ENCODE measurements at places on chromosomes 5 and 9. TPM values are rescaled to one million over a fixed set of nuclear protein-coding genes. Genes with fewer than 3 reads are reported as not detected.

The DND1 gene
- total RNA-seq = 0.43 TPM

The GOLM1 gene
- 87.0 TPM for total RNA-seq

The TMEM215 gene
- total RNA-seq = not detected

The CCNO gene
- 0.13 TPM for total RNA-seq

The PCDHGA4 gene
- 2.2 TPM for total RNA-seq

The INSL4 gene
- total RNA-seq = not detected

The DENND4C gene
- total RNA-seq = 114 TPM

The SPINK4 gene
- total RNA-seq = not detected

The ORM2 gene
- not detected for total RNA-seq

The NXNL2 gene
- total RNA-seq = not detected

The ABO gene
- total RNA-seq = 0.22 TPM

The TRMO gene
- total RNA-seq = 14.8 TPM

The POU5F2 gene
- total RNA-seq = 3.9 TPM

The FGF1 gene
- 0.07 TPM for total RNA-seq

The PCDH12 gene
- total RNA-seq = 35.1 TPM

The SPATA31A3 gene
- not detected for total RNA-seq

The IL3 gene
- total RNA-seq = not detected

The FER gene
- total RNA-seq = 37.9 TPM

The FOXD4L4 gene
- total RNA-seq = 0.29 TPM

The SLCO6A1 gene
- total RNA-seq = not detected

The SERF1A gene
- total RNA-seq = 15.4 TPM

The ISOC1 gene
- 24.8 TPM for total RNA-seq

The SLC34A1 gene
- total RNA-seq = not detected

The SLC34A3 gene
- total RNA-seq = not detected

The IGIP gene
- total RNA-seq = 6.3 TPM

The CATSPER3 gene
- total RNA-seq = not detected

The TMOD1 gene
- total RNA-seq = 1.2 TPM

The NTRK2 gene
- not detected for total RNA-seq

The OLFML2A gene
- not detected for total RNA-seq
